ENCODE measurements at places on chromosomes 1 and 21.

DNA sequence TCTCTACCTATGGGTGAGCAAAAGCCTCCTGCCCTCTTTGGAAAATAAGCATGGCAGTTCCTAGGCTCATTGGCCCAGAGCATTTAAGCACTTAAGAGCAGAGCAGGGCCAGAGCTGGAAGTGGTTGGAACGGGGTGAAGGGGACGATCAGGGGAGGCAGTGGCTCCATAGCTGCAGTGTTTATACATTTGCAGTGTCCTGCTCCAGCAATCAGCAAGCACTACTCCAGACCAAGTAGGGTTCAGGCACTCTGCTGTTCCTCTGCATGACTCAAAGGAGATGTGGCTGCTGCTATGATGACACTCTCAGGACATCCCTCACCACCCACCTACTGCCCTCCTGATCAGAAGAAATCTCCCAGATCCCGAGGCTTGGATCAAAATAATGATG, 55.0 kb downstream of the TRABD2B start:
- DNase-seq, result no peak
- no peaks in the 10 kb centered on the region for H3K4me1 ChIP-seq
- no peaks in the 10 kb centered on the region for H3K27me3 ChIP-seq
- H3K36me3 ChIP-seq, result no peaks in the 10 kb centered on the region
- H3K27ac ChIP-seq, result no peak overlapping the region

- H3K36me3 ChIP-seq, result no peaks in the 10 kb centered on the region
- H3K27ac ChIP-seq, result no peak overlapping the region
- H3K4me3 ChIP-seq, result no peak overlapping the region
- DNase-seq, result no peak
Observed at GRCh38 chr1:166933140-166933539, 42.2 kb downstream of the ILDR2 start.

- H3K27me3 ChIP-seq, result no peaks in the 10 kb centered on the region
- DNase-seq, result no peak
- no peak overlapping the region for H3K4me3 ChIP-seq
- H3K4me1 ChIP-seq, result no peaks in the 10 kb centered on the region
Observed at GRCh38 chr1:214854126-214854875, 228.2 kb upstream of the KCNK2 start.

DNA sequence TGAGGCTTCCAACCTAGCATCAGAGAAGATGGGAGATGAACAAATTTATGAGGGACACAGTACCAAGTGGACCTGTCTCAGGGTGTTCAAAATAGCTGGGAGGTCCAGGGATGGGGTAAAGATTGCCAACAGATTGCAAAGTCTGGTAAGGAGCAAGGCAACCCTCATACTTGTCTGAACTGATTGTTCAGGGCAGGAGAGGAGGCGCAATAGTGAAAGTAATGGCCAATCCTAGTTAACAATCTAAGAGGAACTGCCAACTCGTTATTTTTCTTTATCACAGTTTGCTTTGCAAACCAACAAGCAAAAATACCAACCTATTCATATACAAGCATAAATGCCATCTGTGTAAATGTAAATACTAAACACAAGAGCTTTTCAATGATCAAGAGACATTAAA, 78.4 kb upstream of the S1PR1 start:
- no peaks in the 10 kb centered on the region for H3K36me3 ChIP-seq
- DNase-seq, result no peak
- H3K4me3 ChIP-seq, result no peak overlapping the region
- H3K27me3 ChIP-seq, result no peaks in the 10 kb centered on the region
- no peaks in the 10 kb centered on the region for H3K4me1 ChIP-seq

DNA sequence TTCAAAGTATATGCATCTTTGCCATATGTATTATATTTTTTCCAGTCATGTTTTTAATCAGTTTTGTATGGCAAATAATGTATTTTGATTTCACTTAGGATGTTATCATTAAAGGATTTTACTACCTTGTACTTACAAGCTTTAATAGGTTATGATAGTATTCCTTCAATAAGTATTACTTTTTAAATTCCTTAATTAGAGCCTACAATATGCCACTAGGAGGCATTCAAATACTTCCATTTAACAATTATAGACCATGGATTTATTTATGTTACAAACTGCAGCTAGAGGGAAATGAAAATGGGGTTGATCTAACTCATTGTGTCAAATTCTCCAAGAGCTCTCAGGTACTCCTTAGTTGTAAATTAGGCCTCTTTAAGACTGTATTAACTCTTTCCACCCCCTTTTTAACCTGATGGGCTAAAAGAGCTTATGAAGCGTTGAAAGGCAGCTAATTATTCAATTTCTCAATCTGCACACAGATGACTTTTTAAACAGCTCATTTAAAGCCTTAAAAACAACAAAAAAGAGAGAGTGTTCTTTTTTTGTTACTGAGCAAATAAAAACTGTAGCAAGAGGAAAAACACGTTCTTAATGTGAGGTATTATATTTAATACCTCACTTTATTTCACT, 156.2 kb downstream of the DENND1B start:
- no peaks in the 10 kb centered on the region for H3K4me1 ChIP-seq

All from breast epithelium (tissue), 4 donors.